ENCODE measurements at places on chromosomes 5 and 9.

- DNase-seq, result peak; percentile 71
Observed at GRCh38 chr9:131678499-131679111, 61.3 kb downstream of the RAPGEF1 start.

DNA sequence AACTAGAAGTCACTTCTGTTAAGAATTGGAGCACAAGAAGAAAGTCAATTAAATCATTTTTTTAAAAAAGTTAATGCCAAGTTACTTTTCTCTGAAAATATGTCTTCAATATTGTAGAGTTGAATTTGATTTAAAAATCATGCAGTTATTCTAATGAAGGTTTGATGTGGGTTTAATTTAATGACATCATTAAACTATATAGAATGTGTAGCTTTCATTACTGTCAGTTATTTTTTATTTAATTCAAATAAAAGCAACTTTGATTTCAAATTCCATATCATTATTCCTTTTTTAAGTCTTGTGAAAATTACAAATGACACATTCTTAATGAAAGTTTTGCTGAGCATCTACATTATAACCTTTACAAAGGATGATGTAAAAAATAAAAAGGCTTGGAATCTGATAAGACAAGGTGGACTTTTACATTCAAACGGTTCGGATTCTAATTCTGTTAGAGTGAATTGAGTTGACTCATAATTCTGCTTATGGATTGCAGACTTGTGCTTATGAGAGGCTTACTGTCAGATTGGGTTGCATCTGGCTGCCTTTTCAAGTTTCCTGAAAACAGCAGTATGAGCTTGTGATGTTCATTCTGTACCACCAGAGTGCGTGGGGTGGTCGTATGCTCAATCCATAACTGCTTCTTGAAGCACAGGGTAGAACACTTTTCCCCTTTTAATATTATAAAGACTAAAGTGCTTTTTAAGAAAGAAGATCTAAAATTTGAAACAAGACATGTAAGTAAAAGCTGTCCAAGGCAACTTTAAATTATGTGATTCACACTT is 253.0 kb upstream of the ARRDC3 start:
- DNase-seq, result no peak

DNA sequence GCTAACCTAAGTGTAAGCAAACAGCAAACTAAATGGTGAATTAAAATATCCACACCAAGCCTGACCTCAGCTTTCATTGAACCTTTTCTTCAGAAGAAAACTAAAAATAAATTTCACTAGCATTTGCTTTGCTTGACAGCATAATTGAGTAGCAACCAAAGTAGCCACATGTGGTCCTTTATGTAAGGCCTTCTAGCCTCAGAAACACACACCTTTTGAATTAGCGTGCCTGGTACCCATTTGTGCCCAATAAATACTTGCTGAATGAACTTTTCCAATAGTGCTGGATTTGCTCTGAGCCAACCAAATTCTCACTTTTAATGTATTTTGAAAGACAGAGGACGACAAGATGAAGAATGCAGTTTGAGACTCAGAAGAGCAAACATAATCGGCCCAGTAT is 2.1 kb upstream of the NIPBL start:
- DNase-seq, result no peak

DNA sequence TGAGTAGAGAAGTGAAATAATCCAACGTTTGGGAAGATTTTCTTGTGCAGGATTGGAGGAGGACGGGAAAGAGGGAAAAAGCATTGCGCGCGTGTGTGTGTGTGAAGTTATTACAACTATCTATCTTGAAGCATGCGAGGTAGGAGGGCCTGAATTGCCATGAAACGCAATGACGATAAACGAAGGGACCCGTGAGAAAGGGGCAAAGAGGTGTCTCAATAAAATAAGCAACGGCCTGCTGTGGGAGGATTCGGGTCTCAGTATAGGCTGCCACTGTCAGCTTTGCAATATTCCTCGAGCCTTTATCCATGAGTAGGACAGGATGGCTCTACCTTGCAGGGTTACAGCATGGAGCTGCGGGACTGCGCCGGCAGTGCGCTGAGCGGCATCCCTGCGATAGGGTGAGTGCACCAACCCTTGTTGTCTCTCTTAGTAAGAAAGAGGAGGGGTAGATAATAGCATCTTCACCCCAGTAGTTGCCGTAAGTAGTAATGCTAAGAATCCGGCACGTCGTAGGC is 631 bp upstream of the RCL1 start:
- DNase-seq, result no peak

GRCh38 chr5:170466988-170467707 is 36.7 kb upstream of the KCNIP1 start:
- peak; percentile 45 for DNase-seq

- DNase-seq, result no peak
Observed at GRCh38 chr9:9730174-9730573, 882.6 kb downstream of the PTPRD start.

DNA sequence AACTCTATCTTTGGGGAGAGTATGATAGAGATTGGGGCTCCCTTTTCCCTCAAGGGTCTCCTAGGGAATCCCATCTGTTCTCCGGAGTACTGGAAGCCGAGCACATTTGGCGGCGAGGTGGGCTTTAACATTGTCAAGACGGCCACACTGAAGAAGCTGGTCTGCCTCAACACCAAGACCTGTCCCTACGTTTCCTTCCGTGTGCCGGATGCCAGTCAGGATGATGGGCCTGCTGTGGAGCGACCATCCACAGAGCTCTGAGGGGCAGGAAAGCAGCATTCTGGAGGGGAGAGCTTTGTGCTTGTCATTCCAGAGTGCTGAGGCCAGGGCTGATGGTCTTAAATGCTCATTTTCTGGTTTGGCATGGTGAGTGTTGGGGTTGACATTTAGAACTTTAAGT is 21.5 kb downstream of the PTGS1 start:
- DNase-seq, result no peak

- DNase-seq, result no peak
Observed at GRCh38 chr5:89053547-89053946, 170.6 kb upstream of the MEF2C start.

- DNase-seq, result no peak
Observed at GRCh38 chr5:18202164-18202563, 567.9 kb downstream of the TAF11L14 start.

- DNase-seq, result no peak
Observed at GRCh38 chr5:71533615-71534014, 53.5 kb upstream of the MCCC2 start.

- no peak for DNase-seq
Observed at GRCh38 chr5:41508186-41508585, 2.2 kb downstream of the PLCXD3 start.

DNA sequence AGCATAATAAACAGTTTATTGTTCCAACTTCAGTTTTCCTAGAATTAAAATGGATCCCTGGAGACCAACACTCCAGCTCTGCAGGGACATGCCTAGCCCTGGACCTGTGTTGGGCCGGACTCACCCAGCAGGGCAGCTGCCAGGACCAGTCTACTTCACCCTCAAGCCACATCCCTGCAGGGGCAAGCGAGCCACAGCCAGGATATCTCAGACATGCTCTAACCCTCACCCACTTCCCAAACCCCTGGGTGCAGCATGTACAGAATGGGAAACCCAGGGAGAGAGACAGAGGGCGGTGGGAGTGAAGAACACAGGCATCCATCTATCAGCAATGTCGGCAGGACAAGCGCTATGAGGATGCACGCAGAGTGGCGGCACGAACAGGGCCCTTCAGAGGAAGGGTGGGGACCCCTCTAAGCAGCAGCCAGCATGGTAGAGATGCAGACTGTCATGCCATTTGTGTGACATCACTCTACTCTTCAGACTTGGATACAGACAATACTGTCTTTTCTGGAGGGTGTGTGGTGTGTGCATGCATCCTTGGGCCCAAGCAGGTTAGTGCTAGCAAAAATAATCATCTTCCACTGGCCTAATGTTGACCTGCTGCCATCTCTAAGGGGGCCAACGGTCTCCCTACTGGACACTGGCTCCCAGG is 83.1 kb downstream of the SEMA4D start:
- no peak for DNase-seq

GRCh38 chr5:139650031-139650688 is 2.0 kb downstream of the CXXC5 start:
- no peak for DNase-seq

DNA sequence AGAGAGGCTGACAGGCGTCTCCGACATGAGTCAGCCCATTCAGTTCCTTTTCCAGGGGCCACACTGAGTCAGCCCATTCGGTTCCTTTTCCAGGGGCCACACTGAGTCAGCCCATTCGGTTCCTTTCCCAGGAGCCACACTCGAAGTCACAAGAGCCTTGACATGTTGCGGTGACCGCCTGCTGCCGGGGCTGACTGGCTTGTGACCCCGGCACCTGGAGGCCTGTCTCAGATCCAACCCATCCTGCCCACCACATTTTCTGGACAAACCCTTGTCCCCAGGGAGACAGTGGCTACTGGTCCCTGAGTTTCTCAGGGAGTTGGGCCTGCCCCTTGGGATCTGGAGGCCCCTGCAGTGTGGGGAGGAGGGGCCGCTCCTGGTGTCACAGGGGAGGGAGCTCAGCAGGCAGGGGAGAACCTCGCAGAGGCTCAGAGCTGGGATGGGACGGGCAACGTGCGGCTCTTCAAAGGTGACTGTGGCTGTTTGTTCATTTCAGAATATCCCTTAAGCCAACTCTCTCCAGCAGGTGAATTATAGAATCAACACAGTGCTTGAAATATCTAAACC is 40.5 kb upstream of the LPCAT1 start:
- no peak for DNase-seq

GRCh38 chr5:141778683-141779082 is 96.7 kb upstream of the ARAP3 start:
- no peak for DNase-seq

DNA sequence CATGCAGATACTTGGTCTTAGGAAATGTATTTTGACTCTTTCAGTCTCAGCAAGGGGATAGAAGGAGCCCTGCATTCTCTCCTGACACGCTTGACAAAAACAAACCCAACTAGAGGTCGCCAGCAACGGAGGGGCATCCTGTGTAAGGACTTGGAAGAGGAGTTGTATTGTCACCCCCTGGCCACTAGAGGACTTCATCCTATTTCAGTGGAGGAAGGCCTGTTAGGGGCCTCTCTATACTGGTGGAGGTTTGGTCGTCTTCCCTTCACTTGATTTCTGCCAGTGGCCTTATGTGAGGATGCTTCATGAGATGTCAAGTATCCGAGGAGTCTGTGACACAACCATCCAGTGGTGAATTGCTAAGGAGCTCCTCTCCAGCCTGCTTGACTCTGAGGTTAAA is 122.8 kb upstream of the STC2 start:
- DNase-seq, result peak; percentile 1

- DNase-seq, result no peak
Observed at GRCh38 chr9:353077-353476, 138.4 kb downstream of the DOCK8 start.

DNA sequence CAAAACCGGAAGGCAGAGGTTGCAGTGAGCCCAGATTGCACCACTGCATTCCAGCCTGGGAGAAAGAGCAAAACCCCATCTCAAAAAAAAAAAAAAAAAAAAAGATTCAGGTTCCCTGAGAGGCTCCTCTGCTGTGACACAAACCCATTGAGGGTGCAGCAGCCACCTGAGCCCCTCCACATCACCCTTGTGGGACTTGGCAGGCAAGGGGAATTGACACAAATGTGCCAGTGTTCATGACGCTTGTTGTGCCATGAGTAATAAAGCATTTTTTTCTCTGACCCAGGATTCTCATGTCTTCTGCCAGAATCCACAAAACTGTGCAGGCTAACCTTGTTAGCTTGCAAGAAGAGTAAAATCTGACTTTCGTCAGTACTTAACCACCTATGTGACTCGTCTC is 149.6 kb downstream of the TTC39B start:
- no peak for DNase-seq

DNA sequence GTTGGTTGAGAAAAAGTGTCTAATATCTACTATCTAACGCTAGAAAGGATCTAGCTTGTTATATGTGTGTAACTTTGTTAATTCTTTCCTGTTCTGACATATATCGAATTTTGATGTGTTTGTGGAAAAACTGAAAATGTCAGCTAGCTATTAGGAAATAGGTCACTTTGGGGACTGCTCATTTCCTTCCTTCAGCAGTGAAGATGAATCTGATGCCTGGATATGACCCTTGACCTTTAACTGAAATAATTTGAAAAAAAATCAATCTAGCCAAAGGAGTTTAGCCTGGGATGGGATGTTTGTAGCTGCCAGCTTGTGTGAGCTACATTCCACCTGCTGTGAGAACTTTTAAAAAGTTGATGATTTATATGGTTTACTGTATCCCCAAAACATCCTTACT is 66.8 kb downstream of the CD180 start:
- no peak for DNase-seq

DNA sequence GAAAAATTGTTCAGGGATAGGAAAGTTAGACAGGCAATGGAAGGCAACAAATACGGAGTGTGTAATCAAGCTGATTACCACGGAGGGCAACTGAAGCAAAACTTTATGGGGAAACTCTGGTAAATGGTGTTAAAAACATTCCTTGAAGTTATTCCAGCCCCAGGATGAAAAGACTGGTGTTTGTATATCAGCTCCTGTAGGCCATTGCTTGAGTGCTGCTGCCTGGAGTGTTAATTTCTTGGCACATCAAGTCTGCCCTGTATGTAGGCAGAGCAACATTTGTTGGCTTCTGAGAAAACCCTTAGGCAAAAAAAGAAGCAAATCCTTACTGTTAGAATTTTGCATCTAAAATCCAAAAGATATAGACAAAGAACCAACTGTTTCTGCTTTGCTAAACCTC is 686.5 kb upstream of the ACO1 start:
- DNase-seq, result no peak

GRCh38 chr9:88076286-88077070 is 61.8 kb downstream of the SPATA31C2 start:
- peak; percentile 14 for DNase-seq

DNA sequence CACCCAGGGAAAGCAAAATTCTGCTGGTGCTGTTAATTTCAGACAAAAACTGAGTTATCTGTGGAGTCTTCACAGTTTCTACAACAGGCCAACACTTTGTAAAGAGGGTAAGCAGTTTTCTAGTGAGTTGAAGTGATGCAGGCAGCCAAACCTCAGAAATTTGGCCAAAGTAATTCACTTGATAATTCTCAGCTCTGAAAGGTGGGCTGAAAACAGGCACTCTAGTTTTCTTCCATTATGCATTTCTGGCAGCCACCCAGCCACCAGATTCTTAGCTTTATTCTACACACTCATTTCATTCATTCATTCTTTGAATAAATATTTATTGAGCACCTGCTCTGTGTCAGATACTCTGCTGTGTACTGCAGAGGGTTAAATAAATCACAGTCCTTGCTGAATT is 184.2 kb downstream of the RAB3C start:
- no peak for DNase-seq

DNA sequence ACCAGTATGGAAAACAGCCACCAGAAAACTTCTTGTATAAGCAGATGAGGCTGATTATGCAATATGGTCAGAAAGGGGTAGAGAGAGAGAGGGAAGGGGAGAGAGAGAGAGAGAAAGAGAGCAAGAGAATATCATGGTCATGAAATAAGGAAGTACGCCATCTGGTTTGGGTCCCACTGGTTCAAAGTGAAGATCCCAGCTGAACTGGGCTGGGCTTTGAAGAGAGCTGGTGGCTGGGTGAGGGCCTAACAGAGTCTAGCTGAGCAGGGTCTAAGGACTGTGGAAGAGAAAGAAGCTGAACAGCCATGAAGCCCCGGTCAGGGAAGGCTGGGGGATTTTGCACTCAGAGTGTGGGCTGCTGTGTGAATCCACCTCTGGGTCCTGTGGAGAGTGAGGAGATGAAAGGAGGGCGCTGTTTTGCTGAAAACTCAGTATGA is 14.6 kb downstream of the TRIM14 start:
- DNase-seq, result no peak

- no peak for DNase-seq
Observed at GRCh38 chr9:17852108-17852507, 273.2 kb downstream of the SH3GL2 start.

All from stimulated activated CD4-positive, alpha-beta T cell treated with anti-CD3 and anti-CD28 coated beads, Interleukin-12 subunit alpha, Interleukin-12 subunit beta, amount 100 ng/mL, for 48 hours (primary cell).